ENCODE measurements at places on chromosomes 7 and 10.

- DNase-seq, result no peak
These were observed 301.2 kb downstream of the DPP6 start for GRCh38 chr7:154353355-154353767.

GRCh38 chr10:8453587-8453986, 399.1 kb downstream of the GATA3 start:
- no peak for DNase-seq

DNA sequence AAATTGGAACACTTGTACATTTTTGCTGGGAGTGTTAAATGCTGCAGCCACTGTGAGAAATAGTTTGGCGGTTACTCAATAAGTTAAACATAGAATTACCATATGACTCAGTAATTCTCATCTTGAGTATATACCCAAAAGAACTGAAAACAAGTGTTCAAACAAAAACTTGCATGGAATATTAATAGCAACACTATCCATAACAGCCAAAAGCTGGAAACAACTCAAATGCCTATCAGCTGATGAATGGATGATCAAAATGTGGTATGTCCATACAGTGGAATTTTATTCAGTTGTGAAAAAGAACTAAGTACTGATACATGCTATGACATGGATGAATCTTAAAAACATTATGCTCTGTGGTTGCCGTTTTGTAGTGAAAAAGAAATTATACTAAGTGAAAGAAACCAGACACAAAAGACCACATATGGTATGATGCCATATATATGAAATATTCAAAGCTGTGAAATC, 63.0 kb upstream of the SP4 start:
- no peak for DNase-seq

- DNase-seq, result no peak
These were observed 41.5 kb downstream of the PRF1 start for GRCh38 chr10:70561070-70561469.

- DNase-seq, result no peak
These were observed 46.9 kb upstream of the KMT2E start for GRCh38 chr7:104967088-104967487.

DNA sequence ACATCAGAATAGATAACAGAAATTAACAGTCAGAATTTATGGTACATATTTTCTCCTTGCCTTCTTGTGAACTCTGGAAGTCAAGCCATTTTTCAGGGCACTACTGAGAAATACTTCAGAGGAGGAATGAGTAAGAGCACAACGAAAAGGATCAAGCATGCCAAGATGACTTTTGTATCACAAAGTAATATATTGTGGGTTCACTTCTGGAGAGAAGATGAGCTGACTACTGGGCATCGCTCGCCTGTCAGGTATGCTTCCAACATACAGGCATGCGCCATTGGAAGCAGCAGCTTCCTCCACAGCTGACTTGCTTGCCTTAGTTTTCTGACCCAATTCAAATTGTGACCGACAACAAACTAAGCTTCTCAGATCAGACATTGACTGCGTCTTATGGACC, 137.3 kb downstream of the VTI1A start:
- DNase-seq, result no peak

DNA sequence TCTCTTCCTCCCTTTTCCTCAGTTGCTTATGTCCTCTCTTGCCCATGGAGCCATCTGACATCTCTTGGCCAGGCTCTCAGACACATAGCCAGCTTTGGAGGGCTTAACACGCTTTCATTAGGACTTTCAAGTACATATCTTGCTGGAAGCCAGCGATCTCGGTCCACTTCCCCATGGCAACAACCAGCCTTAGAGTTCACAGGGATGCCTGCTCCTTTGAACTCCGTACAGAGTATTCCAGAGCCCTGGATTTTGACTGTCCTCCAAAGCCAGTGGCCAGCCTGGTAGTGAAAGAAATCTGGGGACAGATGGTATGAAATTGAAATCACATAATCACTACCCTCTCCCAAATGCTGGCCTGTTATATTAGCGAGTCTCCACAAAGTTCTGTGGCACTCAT, 370.5 kb upstream of the NPVF start:
- no peak for DNase-seq

DNA sequence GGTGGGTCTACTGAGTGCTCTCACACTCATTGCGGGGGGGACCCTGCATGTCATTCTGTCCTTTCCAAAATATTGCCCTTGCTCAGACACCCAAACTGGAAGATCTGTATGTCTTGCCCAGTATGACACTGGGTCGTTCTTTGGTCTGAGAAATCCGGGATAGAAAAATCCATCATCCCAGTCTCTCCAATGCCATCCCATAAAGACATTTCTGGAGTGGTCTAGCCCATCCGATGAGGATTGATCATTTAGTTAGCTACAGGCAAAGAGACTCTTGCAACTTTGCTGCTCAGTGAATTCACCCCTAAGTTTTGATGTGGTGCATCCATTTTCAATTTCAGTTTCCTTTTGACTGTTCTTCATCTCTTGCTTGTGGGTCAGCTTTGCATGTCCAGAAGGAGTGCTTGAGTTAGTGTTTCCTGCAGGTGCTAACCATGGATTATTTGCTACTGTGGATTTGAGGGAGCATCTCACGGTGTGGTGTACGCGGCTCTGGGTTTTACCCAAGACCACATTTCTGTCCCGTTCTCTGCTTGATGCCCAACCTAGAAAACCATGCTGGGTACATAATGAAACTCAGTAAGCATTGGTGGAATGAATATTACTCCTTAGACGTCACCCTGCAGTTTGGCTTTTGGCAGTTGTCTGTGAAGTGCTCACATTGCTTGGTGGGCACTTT, 247.0 kb upstream of the MKI67 start:
- DNase-seq, result no peak

GRCh38 chr10:113454341-113455061, 98.4 kb upstream of the HABP2 start:
- DNase-seq, result no peak

GRCh38 chr10:108556186-108556585, 1367.1 kb downstream of the XPNPEP1 start:
- DNase-seq, result no peak

DNA sequence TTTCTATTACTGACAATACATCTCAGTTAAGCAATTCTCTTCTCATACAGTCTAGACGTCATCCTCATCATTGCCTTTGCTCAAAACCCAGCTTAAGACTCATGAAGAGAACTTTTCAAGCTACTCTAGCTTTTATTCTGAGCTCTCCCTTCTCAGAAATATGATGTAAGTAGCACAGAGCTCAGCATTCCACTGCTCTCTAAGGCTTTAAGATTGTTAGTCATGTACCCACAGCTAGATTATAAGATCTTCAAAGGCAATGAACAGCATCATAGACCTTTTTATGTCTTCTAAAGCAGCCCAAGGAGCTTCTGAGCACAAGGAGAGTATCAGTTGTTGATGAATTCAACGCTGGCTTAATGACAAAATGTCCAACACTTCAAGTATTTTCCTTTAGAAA, 119.3 kb downstream of the NRP1 start:
- DNase-seq, result no peak

DNA sequence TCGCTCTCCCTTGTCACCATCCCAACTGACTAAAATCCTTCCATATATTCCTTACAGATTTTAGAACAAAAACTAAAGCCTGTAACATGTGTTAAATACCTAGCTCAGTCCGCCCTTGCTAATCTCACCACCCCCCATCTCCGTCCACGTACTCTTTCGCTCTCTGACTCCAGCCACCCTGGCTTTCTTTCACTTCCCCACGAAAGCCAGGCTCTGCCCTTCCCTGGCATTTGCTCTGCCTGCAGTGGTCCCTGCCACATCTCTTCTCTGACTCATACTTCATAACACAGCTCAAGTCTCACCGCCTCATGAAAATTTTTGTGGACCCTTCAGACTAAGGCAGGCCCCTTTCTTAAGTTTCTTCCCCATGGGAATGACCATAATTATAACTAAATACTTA, 11.7 kb upstream of the GPAM start:
- DNase-seq, result no peak

GRCh38 chr10:132514821-132515520, 22.6 kb upstream of the INPP5A start:
- DNase-seq, result no peak

DNA sequence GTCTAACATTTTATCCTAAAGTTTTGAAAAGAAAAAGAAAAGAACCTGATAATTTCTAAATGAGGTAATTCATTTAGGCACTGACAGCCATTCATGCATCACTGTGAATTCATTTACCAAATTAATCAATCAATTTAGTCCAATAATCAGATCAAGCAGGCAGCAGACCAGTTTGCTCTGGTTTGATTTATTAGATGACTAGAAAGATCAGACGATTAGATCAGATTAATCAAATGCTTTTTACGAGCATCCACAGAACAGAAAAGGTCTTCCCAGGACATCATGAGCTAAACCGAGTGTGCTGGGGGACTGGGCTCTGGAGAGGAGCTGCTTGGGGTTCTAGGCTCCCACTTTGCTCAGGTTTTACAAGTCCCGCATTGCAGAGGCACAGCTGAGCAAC, 226.5 kb upstream of the MYO3A start:
- no peak for DNase-seq

DNA sequence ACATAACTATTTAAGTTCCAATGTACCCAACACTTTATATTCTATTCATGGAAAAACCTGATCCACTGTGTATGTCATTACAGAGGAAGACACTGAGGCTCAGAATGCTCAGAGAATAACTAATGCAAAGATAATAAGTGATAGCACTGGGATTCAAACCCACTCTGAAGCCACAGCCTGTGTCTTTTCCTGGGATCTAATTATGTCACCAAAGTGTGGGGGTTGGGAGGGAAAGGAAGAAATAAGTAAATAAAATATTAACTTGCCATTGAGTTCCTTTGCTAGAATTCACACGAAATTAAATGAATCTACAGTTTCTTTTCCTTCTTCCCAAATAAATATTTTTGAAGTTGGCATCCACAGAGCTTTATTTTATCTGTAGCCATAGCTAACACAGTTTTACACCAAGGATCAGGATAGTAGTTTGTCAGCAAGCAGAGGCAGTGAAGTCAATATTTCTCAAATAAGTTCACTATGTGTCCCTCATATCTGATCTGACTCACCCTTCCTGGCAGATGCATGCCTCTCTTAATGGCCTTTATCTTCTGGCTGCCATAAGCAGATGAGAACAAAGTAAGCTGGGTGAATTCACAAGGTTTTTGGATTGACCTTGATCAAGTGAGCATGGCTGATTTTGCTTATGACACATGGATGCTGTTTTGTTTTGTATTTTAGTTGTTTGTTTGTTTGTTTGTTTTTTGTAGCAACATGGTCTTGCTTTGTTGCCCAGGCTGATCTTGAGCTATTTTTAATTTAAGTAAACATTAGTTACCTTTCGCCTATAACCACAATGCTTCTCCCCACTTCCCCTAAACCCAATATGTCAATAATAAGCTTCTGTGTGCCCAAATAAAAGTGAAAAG, 6.3 kb downstream of the RAPGEF5 start:
- DNase-seq, result no peak

- DNase-seq, result no peak
These were observed 576.7 kb downstream of the KCNMA1 start for GRCh38 chr10:77060913-77061312.

GRCh38 chr10:30227481-30227880, 121.6 kb downstream of the MTPAP start:
- DNase-seq, result no peak

DNA sequence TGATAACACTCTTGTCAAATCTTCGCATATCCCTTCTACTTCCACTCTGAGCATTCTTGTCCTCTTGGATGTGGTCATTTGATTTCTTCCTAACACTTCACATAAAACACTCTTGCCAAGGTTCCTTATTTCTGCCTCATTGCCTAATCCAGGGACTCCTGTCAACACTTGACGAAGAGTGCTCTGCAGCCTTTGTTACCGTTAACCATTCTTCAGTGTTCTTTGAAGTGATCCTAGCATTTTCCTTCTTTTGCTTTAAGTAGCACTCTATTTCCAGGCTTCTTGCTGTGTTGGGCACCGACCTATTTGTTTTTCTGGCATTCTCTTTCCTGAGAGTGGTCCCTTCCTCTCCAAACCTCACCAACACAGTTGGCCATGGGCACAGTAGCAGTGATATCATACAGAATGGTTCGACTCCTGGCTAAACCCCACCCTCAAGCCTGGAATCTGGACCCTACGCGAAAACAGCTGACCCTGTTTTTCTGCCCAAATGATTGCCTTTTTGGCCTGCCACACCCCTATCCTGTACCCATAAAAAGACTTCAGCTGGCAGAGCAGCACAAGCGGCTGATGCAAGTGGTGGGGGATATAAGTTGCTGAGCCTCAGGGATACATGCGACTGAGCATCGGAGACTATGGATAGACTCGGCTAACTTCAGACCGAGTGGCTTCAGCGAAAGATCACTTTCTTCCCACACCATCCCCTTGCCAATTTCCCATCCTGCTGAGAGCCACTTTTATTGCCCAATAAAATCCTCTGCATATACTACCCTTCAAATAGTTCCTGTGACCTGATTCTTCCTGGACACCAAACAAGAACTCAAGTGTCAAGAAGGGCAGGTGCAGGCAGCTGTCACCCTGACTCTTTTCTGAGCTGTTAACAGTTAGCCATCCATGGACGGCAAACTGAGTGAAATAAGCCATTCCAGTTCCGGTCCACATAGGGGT, 820.6 kb downstream of the CCSER2 start:
- no peak for DNase-seq

DNA sequence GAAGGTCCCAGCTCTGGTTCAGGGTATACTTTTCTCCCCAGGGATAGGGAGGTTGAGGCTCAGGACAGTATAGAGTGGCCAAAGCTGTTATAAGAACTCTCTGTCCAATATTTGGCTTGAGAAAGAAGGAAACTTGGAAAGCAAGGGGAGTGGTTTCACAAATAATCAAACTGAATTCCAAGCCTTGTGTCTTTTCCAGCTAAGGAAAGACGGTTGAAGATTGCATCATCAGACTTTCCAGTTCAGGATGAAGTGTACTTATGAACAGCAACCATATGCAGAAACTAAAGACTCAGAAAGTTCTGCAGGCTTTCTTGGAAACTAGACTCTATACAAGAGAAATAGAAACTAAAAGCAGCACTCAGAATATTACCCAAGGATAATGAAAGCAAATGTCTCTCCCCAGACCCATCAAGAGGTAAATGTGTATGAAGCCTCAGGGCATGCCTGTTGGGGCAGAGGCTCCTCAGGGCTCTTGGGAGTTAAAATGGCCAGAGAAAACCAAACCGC, 46.4 kb downstream of the RAMP3 start:
- no peak for DNase-seq
